ENCODE measurements at places on chromosomes 5 and 9.

GRCh38 chr5:89582768-89583339 is 699.9 kb upstream of the MEF2C start:
- DNase-seq: no peak

DNA sequence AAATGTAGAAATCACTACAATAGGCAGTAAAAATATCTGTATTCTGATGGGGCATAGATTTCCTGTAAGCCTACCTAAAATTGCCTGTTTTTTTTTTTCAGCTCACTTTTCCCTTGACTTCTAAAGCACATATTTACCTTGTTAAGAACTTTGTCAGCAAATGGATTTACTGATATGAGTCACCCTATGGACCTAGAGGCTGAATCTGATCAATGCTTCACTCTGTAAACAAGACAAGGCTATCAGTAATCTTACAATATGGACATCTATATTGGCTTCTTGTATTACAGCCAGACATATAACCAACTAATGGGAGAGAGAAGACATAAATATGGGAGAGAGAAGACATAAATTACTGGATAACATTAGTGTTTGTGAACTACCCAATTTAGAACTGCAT is 792.7 kb upstream of the CHD1 start:
- DNase-seq: no peak

- peak; percentile 92 for DNase-seq
Measured at GRCh38 chr5:132064738-132065331, 4.4 kb downstream of the IL3 start.

GRCh38 chr5:19258686-19259085 is 729.3 kb downstream of the CDH18 start:
- DNase-seq: no peak

GRCh38 chr5:146816775-146817387 is 61.7 kb downstream of the PPP2R2B start:
- no peak for DNase-seq

- DNase-seq: no peak
Measured at GRCh38 chr9:93663877-93664548, 87.6 kb downstream of the PHF2 start.

DNA sequence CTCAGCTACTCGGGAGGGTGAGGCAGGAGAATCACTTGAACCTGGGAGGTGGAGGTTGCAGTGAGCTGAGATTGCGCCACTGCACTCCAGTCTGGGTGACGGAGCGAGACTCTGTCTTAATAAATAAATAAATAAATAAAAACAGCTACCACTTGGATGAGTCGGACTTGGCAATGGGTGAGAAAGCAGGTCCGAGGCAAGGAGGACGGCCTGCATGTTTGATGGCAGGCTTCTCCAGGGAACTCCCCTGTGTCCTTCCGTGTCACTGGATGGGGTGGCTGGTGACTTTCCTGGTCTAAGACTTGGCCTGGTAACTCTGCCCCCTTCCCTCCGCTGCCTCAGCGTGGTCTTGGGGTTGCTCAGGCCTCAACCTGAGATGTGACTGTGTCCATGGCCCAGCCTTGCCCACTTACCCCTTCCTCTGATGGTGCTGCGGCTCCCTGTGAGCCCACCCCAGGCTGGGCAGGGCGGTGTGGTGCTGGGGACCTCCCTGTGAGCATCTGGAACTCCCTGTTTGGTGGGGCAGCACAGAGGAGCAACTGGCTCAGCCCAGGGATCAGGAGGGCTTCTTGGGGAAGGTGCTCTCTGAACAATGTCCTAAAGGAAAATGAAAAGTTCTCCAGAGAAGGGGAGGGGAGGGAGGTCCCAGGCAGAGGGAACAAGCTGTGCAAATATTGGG is 62.5 kb upstream of the PSD2 start:
- DNase-seq: no peak

DNA sequence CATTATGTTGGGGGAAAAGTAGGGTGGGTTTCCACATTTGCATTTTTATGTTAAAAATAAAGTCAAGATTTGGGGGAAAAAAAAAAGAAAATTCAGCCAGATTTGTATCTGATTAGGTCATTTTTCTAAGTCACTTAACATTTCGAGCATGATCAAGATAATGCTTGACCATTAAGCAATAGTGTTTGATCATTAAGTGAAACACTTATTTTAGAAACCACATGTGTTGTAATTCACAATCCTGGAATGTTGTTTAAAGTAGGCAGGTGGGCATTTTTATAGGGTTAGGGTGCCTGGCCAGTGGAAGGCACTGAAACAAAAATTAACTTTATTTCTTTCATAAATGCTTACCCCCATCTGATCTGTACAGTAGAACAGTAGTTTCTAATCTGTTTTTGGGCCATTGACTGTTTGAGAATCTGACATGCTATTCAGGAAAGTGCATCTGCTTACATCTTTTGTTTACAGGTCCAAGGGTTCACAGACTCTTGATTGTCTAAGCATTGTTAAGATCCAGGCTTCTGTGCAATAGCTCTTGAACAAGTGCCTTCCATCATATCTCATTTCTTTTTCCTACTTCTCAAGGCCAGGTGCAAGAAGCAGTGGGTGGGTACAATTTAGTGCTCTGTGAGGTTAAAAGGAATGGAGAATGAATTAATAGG is 9.1 kb downstream of the ZCCHC9 start:
- DNase-seq: no peak

- DNase-seq: no peak
Measured at GRCh38 chr5:123176224-123176937, 87.3 kb downstream of the PRDM6 start.

GRCh38 chr5:126641387-126641786 is 40.6 kb downstream of the PHAX start:
- DNase-seq: no peak

DNA sequence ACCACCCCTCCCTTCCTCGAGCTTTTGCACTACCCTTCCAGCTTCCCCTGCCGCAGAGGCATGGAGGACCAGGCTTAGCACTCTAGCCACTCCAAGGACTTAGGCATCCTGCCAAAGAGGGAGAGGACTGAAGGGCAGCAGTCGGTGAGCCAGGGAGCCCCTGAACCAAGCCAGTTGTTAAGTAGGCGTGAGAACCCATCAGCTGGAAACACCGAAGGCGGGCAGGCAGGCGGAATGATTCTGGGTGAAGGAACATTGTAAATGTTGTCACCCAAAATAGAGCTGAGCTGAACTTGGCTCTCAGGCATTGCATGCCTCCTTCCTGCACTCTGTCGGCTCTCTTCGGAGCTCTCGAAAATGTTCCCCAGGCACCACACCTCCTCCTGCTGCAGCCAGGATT is 42.8 kb downstream of the NRG2 start:
- DNase-seq: no peak

DNA sequence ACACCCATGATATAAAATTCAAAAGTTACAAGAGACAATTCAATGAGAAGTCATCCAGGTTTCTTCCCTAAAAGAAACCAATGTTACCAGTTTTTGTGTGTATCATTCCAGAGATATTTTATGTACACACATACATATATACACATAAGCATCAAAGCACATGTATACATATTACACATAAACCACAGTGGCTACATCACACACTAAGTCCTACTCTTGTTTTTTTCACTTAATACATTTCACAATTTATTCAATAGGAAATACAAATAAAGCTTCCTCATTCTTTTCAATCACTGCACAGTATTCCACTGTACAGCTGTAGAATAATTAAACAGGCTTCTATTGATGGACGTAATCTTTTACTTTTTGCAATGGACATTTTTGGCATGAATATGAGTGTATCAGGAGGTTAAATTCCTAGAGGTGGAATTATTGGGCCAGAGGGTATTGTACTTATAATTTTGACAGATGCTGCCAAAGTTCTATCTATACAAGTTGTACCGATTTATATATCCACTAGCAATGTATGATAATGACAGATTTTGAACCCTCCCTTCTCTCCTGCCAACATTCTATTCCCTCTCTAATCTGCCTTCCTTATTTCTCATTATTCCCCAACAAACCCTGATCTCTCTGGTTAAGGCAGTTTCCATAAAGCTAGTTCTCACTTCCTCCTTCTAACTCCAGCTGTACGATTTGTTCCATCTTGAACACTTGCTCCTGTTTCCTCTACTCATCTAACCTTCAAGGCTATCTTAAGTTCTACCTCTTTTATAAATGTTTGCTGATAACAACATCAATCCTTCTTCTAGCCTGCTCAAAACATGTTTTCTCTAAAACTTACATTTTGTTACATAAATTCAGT is 35.2 kb downstream of the MRPS27 start:
- no peak for DNase-seq

DNA sequence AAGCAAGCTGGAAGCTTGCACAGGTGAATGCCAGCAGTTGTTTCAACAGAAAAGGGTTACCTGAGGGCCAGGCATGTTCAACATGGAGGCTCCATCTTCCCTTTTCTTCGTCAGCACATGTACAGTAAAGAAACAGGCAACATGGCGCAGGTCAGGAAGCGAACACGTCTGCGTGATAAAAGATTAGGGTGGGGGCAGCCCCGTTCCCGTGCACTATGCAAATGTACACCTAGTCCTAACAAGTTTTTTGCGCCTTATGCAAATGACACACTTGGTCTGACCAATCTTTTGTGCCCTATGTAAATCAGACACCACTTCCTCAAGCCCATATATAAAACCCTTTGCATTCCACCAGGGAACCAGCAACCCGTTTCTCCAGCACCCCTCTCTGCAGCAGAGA is 452.1 kb upstream of the PTPRD start:
- no peak for DNase-seq

DNA sequence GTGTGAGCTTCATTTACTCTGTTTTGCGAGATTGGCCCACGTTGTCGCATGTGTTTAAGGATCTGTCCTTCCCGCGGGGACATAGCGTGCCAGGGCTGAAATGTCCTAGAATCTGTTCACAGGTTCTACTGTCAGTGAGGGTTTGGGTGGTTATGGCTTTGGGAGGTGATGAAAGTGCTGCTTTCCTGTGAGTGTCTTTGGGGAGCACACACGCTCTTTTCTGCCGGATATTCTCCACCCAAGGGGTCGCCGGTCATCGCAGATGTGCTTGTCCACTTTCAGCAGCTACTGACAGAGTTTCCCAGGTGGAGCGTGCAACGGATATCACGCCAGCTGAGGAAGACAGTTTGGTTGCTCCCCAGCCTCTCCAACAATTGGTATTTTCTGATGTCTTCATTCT is 32.1 kb downstream of the PROP1 start:
- no peak for DNase-seq
